ENCODE measurements at places on chromosomes 5 and 9. TPM values are rescaled to one million over a fixed set of nuclear protein-coding genes. Genes with fewer than 3 reads are reported as not detected.

Gene NR5A1
- total RNA-seq: not detected

Gene SPINK7
- total RNA-seq: not detected

Gene MARCOL
- not detected for total RNA-seq

Gene CTXN3
- not detected for total RNA-seq

Gene PKD2L2
- not detected for total RNA-seq

Gene GFI1B
- total RNA-seq: not detected
